Breast epithelium (tissue), 4 donors: ENCODE measurements at places on chromosomes 2 and 18. TPM values are rescaled to one million over a fixed set of nuclear protein-coding genes. Genes with fewer than 3 reads are reported as not detected.

Gene TRAF3IP1
- 20.6 TPM for total RNA-seq

Gene KLHL41
- 0.66 TPM for total RNA-seq

Gene ERBB4
- total RNA-seq: 1.6 TPM

Gene CHRNG
- not detected for total RNA-seq

Gene ACVR1C
- 8.0 TPM for total RNA-seq

Gene RGPD3
- 2.2 TPM for total RNA-seq

Gene SAG
- not detected for total RNA-seq

Gene GPR155
- total RNA-seq: 7.2 TPM

Gene ARHGAP28
- 13.0 TPM for total RNA-seq

Gene FASTKD1
- 6.7 TPM for total RNA-seq

Gene TNFRSF11A
- 4.6 TPM for total RNA-seq

Gene FEV
- not detected for total RNA-seq

Gene WDR43
- total RNA-seq: 64.5 TPM

Gene SERPINB4
- total RNA-seq: not detected

Gene SERPINB12
- total RNA-seq: not detected

Gene L3MBTL4
- 19.7 TPM for total RNA-seq

Gene PLA2R1
- 12.5 TPM for total RNA-seq

Gene CROCC2
- not detected for total RNA-seq

Gene CD302
- 141 TPM for total RNA-seq

Gene OTX1
- not detected for total RNA-seq
